Epithelial cell of alveolus of lung (primary cell): ENCODE measurements at places on chromosomes 4 and X. TPM values are rescaled to one million over a fixed set of nuclear protein-coding genes. Genes with fewer than 3 reads are reported as not detected.

Gene PF4V1
- total RNA-seq: 1.3 TPM in 1 of 2 replicates, not detected in the other

Gene TKTL2
- not detected in 2 replicates for total RNA-seq

Gene MAGEA12
- not detected in 2 replicates for total RNA-seq

Gene DCAF8L2
- total RNA-seq: not detected in 2 replicates

Gene USP51
- total RNA-seq: 0.65 and 1.1 TPM in 2 replicates

Gene MAGEA4
- not detected in 2 replicates for total RNA-seq

Gene PCYT1B
- total RNA-seq: 1.1 and 2.7 TPM in 2 replicates
